ENCODE measurements at places on chromosomes 2 and 18.
A peak's percentile ranks its signal among the peaks of the same experiment; 100 is the strongest.

GRCh38 chr2:203097735-203098134 is 83.1 kb downstream of the NBEAL1 start:
- peak; percentile 33 for DNase-seq

- no peak for DNase-seq
Measured at GRCh38 chr2:49002750-49003149, 151.6 kb downstream of the FSHR start.

GRCh38 chr18:77337604-77338003 is 88.0 kb downstream of the GALR1 start:
- DNase-seq, result no peak

GRCh38 chr2:237324837-237325236 is 89.1 kb downstream of the COL6A3 start:
- no peak for DNase-seq

DNA sequence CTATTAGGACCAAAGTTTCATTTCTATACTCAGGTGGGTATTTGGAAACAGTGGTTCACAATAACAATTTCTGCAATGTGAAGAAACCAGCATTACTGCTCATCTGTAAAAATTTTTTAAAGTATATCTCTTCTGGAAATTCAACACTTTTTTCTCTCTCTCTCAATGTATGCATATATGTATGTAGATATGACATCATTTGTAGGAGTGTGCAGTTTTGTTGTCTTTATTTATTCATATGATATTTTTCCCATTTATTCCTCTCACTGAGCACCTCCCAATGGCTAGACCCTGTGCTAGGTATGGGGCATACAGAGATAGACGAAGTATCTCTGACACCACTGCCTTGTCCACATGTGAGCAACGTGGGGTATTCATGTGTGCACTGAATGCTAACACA is 58.3 kb downstream of the RDH14 start:
- no peak for DNase-seq

DNA sequence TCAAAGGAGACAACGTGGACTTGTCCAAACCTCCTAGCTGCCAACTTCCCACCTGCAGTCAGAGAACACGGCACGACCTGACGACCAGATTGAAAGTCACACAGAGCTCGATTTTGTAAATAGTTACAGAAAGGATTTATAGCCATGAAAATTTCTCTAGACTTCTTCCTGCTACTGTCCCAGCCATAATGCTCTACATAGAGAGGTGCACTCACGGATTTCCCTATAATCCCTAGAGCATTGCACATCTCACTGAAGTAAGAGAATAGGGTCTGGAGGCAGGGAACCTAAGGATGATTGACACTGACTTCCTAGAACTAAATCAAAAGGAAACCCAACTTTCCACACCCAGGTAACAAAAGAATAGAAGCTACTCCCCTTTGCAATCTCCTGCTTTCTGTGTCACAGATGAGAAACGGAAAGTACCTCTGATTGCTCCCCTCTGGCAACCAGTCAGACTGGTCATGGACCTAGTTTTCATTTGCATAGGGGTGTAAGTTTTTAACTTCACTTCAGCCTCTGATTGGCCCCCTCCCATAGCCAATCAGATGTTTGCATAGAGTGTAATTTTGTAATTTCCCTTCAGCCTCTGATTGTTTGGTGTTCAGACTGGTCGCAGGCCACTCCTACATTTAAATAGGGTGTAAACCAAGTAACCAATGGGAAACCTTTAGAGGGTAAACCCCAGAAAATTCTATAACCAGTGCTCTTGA is 58.6 kb upstream of the FBXO11 start:
- no peak for DNase-seq
